ENCODE measurements at places on chromosomes 3 and 15. TPM values are rescaled to one million over a fixed set of nuclear protein-coding genes. Genes with fewer than 3 reads are reported as not detected.

REC114 gene
- not detected for total RNA-seq

OR5H6 gene
- total RNA-seq: not detected

CRYGS gene
- 3.1 TPM for total RNA-seq

MNS1 gene
- total RNA-seq: 1.6 TPM

MME gene
- 5.2 TPM for total RNA-seq

ATP13A5 gene
- not detected for total RNA-seq

CFAP92 gene
- 1.3 TPM for total RNA-seq

ILDR1 gene
- total RNA-seq: not detected

NPAP1 gene
- not detected for total RNA-seq

B3GNT5 gene
- total RNA-seq: 5.9 TPM

RGMA gene
- total RNA-seq: 125 TPM

MED12L gene
- 0.16 TPM for total RNA-seq

SMCO1 gene
- not detected for total RNA-seq

FAM107A gene
- total RNA-seq: 109 TPM

RETNLB gene
- not detected for total RNA-seq

Measured in gastroesophageal sphincter (tissue), 4 donors.